GM23338 (cell line): ENCODE measurements at places on chromosomes 13 and 19.

DNA sequence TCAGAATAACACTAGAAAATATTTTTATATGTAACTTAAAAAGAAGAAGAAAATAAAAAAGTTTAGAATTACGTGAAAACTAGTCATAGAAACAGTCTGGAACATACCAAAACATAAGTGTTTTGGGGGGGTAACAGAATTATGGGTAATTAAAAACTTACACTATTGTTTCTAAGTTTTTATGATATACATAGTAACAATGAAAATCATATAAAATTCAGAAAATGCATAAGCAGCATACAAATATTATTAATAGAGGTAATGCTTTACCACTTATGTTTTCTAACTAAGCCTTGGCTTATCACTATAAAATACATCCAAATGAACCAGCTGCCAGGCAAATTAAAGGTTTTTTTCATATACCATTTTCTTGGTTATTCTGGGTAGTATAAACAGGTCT lies 14.9 kb downstream of the ESD start:
- no peak for DNase-seq

- no peak for DNase-seq
Observed at GRCh38 chr19:31350033-31350692, 927 bp upstream of the TSHZ3 start.

- no peak for DNase-seq
Observed at GRCh38 chr13:23817136-23817535, 72.1 kb downstream of the MIPEP start.

GRCh38 chr19:32053376-32053775 lies 292.0 kb upstream of the ZNF507 start:
- no peak for DNase-seq

DNA sequence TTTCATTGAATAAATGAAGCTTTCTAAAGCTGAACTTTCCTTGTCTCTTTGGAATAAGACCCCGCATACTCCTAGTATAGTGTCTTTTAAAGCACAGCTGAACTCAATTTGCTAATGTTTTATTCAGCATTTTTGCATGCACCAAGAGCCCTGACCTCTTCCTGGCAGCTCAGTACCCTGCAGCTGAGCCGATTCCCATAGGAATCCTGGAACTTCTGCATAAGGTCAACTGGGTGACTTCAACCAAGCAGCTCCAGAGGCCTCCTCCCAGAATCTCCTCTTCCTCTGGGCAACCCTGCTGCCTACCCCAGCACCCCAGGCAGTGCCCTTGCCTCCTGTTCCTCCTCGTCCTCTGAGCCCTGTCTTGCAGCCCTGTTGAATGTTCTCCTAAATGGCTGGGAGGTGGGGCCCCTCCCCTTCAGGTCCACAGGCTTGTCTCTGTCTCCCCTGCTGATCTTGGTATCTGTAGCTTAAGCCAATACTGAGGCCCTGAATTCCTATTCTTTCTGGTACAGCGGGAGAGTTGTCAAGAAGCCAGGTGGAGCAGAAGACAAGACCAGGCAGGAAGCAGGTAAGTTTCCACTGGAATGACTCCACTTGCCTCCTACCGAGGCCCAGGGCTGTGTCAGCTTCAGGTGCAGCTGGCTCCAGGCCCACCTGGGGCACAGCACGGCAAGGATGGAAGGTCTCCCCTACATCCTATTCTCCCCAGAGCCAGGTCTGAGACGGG lies 23.6 kb upstream of the CCDC124 start:
- peak; percentile 52 for DNase-seq

- DNase-seq, result no peak
Observed at GRCh38 chr13:74755065-74755464, 620.9 kb upstream of the KLF12 start.
